Cortex of kidney (tissue), 1 donor: ENCODE measurements at places on chromosomes 1 and 21.

GRCh38 chr1:206545351-206545750 is 38.0 kb downstream of the RASSF5 start:
- DNase-seq = no peak

GRCh38 chr1:118151312-118151937 is 33.6 kb downstream of the SPAG17 start:
- DNase-seq = no peak

GRCh38 chr21:44329086-44329889 is 9.9 kb downstream of the CFAP410 start:
- no peak for DNase-seq

DNA sequence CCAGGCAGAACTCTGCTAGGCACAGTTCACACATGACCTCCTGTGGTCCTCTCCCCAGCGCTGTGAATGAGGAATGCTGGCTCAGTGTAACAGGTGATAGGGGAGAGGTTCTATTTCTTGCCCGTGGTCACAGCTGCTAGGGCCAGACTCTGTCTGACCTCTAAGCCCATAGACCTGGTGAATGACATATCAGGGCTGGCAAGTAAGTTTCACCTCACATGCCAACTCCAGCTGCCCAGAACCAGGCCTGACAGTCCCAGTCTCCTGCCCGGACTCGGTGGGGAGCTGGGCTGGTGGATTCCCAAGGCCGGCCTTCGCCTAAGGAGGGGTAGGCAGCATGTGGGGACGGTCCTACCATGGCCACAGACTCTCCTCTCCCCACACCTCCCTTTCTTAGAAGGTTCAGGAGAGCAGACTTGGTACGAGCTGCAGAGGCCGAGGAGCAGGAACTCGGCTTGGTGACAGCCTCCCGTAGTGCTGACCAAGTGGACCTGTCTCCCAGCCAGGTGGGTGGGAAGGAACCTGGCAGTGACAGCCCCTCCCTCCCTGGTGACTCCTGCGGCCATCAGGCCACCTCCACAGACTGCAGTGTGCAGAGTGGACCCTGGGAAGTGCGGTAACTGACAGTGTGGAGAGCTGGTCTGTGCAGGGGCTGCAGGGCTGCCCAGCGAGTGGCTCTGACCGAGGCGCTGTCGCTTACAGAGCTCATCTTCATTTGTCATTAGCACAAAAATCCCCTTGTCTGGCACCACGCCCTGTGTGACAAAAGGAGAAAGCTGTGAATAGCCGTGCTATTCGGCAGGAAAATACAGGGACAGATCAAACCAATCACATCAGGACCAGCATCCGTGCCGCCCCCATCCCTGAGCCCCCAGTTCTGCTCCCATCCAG is 74.6 kb downstream of the SCCPDH start:
- DNase-seq = no peak

GRCh38 chr1:150186789-150187559 is 37.3 kb downstream of the PLEKHO1 start:
- no peak for DNase-seq

DNA sequence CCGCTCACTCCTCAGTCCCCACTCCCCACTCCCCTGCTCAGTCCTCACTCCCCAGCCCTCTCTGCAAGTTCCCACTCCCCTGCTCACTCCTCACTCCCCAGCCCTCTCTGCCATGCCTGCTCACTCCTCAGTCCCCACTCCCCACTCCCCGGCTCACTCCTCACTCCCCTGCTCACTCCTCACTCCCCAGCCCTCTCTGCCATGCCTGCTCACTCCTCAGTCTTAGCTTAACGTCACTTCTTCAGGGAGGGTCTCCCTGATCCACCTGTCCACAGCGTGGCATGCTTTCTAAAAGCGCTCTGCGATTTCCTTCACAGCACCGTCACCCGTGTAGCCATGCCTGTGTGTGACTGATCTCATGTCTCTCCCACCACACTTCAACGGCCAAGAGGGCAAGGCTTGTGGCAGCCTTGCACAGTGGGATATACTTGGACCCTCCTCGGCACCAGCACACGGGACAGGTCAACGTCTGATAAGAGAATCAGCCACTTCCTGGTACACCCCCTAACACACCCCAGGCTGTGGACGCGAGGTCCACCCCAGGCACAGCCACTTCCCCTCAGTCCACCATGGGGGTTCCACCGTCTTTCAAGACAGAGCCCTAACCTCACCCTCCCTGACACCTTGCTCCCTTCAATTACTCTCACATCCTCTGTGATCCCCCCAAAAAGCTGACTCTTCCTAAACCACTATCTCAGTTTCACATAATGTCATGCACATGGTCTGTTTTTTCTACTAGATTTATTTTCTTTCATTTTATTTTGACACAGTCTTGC is 14.0 kb downstream of the PRDM15 start:
- DNase-seq = no peak

DNA sequence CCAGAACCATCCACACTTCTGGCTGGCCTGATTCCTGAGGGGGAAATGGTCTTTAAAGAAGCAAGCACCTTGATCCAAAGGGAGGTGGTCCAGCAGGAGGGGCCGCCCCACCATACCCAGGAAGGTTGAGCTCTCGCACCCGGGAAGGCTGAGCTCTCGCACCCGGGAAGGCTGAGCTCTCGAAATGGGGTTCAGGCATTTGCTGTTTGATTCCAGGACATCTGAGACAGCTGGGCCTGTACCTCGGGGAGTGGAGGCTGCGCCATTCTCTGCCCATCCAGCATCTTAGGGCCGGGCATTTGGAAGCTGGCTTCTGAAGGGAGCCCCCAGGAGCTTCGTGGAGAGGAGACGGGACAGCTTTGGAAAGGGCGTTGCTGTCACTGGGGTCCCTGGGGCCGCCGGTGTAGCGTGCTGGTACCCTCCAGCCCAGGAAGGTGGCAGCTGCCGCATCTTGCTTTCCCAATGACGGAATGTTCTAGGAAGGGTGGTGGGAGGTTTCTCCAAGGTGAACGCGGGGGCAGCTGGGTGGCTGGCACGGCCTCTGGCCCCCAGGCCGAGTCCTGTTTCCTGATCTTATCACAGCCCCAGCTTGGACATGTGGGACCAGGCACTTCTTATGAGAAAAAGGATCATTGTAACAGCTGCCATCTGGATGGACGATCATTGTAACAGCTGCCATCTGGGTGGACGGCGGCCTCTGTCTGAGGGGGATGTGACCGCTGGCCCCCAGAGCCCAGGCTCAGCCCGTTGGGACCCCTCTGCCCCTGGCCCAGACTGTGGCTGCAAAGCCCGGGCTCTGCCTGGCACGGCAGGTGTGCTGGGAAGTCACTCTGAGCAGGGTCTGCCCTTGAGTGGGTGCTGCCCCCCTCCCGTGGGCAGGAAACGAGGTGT is 61.6 kb downstream of the COL18A1 start:
- DNase-seq = no peak

- no peak for DNase-seq
Observed at GRCh38 chr1:21872445-21873079, 60.5 kb downstream of the LDLRAD2 start.

- no peak for DNase-seq
Observed at GRCh38 chr21:42282021-42282420, 33.2 kb downstream of the TFF3 start.

DNA sequence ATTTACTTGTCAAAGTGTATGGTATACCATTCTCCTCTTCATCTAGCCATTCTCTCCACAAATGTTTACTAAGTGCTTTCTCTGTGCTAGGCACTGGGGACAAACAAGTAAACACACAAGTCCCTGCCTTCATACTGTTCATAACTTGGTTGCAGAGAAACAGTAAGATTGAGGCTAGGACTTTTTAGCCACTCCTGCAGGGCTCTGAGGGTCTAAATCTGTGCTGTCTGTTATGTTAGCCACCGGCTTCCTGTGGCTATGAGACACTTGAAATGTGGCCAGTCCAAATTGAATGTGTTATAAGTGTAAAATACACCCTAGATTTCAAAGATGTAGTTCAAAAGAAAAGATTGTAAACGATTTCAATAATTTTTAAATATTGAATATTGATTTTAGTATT is 50.2 kb downstream of the AZIN2 start:
- no peak for DNase-seq

GRCh38 chr1:99557546-99558202 is 88.2 kb upstream of the PALMD start:
- no peak for DNase-seq

- DNase-seq = no peak
Observed at GRCh38 chr1:172431721-172432192, 11.3 kb downstream of the C1orf105 start.

- no peak for DNase-seq
Observed at GRCh38 chr21:43269440-43269839, 100.6 kb downstream of the CRYAA start.

DNA sequence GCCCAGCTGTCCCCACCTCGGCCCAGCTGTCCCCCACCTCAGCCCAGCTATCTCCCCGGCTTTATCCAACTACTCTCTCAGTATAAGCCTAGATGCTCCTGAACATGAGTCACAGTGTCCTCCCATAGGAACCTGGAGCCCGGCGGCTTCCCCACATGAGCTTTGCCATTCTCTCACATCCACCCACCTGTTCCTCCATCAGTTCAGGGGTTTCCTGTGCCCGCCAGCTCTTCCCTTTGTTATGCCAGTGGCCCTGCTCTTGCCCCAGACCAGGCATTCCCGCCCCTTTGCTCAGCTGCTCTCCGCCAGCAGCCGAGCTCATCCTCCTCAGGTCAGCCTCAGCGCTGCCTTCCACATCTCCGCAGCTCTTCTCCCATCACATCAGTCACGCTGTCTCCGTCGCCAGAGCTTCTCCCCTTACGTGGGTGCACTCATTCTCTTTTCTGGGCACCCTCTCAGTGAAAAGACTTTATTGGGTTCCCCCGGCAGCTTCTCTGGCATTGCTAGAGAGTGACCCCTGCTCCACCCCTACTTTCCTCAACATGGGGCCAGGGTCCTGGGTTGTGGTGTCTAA is 89.5 kb upstream of the CSF3R start:
- DNase-seq = no peak

DNA sequence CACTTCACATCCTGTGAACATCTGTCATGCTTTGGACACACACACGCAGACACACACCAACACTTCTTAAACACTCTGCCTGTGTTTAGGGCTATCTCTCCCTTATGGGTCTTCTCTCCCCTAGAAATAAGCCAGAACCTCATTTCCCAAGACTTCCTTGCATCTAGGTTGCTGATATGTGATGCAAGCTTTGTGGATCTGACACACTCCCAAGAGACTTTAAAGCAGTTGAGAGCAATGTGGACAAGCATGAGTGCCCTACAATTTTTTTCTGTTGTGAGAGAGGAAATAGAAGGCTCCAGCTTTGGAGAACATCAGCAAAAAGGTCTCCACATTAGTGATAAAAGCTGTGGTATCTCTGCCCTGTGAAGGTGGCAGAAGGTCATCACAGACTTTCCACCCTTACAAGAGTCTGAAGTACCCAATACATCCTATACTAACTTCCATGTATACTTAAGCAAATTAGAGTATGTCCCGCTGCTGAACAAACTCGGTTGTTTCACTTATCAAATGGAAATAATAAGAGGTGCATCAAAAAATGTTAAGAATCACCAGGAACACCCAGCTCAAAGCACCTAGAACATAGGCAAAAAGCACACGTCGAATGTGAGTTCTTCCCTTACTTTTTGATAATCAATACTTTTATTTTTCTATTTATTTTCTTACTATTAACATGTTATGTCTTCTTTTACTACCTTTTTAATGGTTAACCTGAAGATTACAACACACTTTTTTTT is 267.6 kb downstream of the SETD4 start:
- DNase-seq = no peak

- DNase-seq = no peak
Observed at GRCh38 chr1:154579374-154579773, 11.8 kb downstream of the CHRNB2 start.

GRCh38 chr1:25056536-25056935 is 126.5 kb upstream of the RUNX3 start:
- no peak for DNase-seq

- DNase-seq = no peak
Observed at GRCh38 chr1:210332233-210332632, 3.5 kb downstream of the HHAT start.

DNA sequence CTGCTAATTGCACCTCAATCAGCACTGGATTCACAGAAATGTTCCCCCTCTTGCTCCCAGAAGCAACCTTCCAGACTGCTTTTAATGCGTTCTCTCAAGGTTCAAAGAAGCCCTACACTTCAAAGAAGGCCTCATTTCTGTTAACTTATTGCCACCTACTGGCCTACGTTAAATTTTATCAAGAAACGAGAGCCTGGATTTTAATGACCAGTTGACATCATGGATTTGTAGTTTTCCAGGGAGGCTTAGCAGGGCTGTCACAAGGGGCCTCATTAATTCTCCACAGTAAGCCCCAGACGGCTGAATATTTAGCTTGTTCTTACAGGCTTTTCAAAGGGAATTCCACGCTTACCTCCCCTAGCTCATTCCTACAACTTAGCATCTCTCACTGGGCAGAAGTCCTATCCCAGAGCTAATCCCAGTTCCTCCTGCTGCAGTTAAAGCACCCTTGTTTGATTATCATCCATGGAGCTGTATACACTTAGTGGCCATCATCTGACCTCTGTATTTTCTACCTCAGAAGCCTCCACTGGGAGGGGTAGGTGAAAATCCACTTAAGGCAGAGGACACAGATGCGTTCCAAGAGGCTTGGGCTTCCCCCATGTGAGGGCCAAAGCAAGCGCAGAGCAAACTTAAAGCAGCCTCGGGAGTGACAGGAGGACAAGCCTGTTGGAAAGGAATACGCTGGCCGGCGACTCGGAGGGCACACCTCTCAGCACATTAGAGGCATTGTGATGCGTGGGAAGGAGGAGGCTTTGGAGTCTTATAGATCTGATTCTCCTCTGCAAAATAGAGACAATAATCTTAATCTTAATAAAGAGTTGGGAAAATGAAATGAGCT is 32.2 kb upstream of the CYP4X1 start:
- DNase-seq = no peak

DNA sequence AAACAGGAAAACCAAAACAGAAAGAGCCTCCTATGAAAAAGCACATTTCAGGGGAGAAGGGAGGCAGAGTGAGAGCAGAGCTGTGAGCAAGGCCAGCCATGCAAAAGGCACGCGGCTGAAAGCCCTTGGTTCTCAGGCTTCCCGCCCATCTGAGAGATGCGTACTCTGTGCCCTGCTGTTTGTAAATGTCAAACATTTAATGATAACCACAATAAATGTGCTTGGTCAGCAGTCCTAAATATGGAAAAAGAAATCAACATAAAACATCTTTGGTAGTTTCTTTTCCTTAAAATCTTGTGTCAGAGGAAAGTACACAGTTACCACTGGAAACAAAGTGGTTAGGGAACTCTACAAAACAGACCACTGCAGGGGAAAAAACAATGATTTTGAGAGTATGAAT is 283.1 kb downstream of the DSCAM start:
- DNase-seq = no peak

- DNase-seq = no peak
Observed at GRCh38 chr21:42974832-42975820, 764 bp downstream of the PKNOX1 start.

DNA sequence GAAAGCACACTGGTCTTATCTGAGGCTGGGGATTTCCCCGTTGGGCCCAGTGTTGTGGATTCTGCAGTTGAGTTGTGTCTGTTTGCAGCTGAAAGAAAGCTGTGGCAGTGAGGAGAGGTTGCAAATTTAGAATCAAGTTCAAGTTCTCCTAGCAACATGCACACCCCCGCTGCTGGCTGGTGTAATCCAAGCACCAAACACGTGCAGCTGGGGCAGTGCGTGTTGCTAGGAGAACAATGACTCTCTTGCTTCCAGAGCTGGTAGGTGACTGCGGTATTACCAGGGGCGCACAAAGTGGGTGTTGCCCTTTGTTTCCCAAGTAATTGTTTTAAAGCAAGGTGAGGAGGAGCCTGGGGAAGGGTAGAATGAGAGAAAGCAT is 91.5 kb downstream of the IER5 start:
- no peak for DNase-seq
